Gastroesophageal sphincter (tissue), 4 donors: ENCODE measurements at places on chromosomes 2 and 18. TPM values are rescaled to one million over a fixed set of nuclear protein-coding genes. Genes with fewer than 3 reads are reported as not detected.

Gene MAP4K4
- 59.5 TPM for total RNA-seq

Gene SLC9A4
- total RNA-seq, result 0.22 TPM

Gene HOXD13
- total RNA-seq, result not detected

Gene NT5DC4
- not detected for total RNA-seq

Gene EHBP1
- total RNA-seq, result 156 TPM

Gene SGPP2
- total RNA-seq, result 0.89 TPM

Gene KIF1A
- 0.62 TPM for total RNA-seq

Gene IL1RL2
- not detected for total RNA-seq

Gene COL3A1
- total RNA-seq, result 389 TPM

Gene WDR75
- 31.2 TPM for total RNA-seq

Gene LGALSL
- total RNA-seq, result 18.1 TPM

Gene CSRNP3
- 2.5 TPM for total RNA-seq

Gene TOGARAM2
- total RNA-seq, result 1.5 TPM

Gene DSG1
- not detected for total RNA-seq

Gene CCBE1
- total RNA-seq, result 3.0 TPM

Gene DOK6
- 2.8 TPM for total RNA-seq

Gene MOGAT1
- not detected for total RNA-seq

Gene CLIP4
- 82.1 TPM for total RNA-seq

Gene NAGK
- total RNA-seq, result 93.8 TPM

Gene FABP1
- total RNA-seq, result not detected

Gene INHA
- not detected for total RNA-seq

Gene OSR1
- total RNA-seq, result 56.0 TPM

Gene CYBRD1
- total RNA-seq, result 283 TPM
